ENCODE measurements at places on chromosomes 5 and 9.
A peak's percentile ranks its signal among the peaks of the same experiment; 100 is the strongest.

DNA sequence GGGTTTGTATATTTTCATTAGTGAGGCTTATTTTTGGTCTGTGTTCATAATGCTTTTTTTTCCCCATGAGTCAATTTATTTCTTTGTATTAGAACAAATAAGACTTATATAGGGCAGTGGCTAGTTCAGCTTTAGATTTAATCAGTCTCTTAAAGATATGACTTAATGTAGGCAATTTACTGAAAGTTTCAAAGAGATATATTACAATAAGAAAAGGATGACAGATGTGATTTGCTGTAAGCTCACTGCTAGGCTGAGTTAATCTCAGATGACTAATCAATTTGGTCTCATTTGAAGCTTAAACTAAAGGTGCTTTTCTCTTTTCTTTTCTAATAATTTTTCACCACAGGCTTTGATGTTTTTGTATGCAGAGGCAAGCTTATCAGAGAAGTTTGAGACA, 291.8 kb upstream of the DAP start:
- no peak for DNase-seq

DNA sequence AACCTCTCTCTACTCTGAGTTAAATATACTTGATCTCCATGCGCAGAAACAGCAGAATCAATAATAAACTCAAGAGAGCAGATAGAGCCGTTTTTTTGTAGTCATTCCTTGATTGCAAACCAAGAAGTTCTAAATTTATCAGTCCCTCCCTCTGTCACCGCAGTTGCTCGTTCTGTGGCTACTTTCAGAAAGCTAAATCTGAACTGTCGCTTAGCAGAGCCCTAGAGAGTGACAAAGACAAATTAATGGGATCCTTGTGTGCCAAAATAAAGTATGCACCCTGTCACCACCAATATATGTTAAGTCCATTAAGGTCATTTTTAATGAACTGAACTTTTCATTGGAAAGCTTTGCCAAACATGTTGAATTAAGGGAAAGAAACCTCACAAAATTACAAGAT, 218.3 kb downstream of the ADAMTSL1 start:
- no peak for DNase-seq

DNA sequence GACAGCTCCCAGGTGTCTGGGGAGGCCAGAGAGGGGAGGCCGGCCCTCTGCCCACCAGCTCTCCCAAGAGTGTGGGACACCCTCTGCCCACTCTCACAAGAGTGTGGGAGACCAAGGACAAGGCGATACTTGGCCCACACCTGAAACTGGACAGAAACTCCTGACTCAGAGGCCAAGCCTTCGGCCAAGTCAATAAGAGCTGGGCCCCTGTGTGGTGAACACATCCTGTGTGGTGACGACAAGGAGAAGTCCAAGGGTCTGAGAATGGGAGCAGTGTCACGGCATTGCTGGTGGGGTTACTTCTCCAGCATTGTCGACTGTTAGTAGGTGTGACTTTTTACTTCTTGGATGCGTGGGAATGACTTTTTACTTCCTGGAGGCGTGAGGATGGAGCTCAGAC, 14.6 kb upstream of the F2RL1 start:
- DNase-seq: no peak

DNA sequence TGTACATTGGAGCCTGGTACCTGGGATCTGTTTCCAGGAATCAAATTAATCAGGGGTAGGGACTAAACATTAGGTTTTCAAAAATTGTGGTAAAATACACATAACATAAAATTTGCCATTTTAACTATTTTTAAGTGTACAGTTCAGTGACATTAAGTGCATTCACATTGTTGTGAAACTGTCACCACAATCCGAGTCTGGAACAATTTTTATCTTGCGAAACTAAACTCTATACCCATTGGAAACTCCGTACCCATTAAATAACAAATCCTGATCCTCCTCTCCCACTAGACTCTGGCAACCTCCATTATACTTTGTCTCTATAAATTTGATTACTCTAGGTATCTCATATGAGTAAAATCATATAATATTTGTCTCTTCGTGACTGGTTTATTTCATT, 486.2 kb downstream of the GADD45G start:
- no peak for DNase-seq

- DNase-seq: peak; percentile 32
Measured at GRCh38 chr5:66113160-66113559, 30.9 kb upstream of the SREK1 start.

DNA sequence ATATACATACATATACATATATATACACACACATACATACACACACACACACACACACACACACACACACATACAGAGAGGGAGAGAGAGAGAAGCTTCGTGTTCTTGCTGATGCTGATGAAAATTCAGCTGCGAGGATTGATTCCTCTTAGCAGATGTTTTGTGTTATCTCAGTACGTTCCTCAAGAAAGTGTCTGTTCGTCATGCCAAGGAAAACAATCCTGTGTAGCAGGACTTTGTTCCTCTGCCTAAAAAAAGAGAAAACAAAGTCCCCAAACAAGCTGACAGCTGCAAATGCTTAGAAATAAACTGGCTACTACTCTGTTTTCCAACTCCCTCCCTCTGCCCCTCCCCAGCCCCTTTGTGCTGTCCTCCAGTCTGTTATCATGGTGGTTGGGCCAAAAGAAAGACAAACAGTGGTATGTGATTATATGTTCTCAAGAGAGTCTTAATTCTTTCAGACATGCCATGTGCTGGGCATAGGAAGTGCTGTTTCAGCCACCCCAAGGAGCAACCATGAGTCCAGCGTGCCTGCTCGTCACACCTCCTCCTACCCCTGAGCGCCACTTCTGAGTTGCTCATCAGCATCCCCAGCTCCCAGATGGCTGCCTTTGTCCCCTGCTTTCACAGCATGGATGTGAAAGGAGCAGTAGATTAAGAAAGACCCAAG, 71.5 kb upstream of the EQTN start:
- no peak for DNase-seq

GRCh38 chr5:134511796-134512660, 13.4 kb upstream of the JADE2 start:
- no peak for DNase-seq

DNA sequence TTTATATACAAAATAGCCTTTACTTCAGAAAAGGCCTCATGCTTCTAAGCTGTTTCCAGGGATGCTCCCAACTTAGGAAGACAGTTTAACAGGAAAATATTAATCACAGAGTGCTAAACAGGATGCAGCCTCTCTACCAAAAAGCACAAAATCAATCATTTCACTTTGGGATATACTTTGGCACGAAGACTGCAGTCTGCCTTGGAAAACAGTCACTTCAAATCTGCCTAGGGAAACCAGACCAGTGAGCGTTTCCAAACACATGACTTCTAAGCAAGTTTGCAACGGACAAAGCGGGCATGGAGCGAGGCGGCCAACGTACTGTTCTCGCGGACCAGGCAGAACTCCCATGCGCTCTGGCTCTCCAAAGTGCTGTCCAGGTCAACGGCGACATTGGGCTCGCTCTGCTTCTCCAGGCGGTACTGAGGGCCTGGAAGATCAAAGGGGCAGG, 201.0 kb downstream of the MAPKAP1 start:
- DNase-seq: no peak

DNA sequence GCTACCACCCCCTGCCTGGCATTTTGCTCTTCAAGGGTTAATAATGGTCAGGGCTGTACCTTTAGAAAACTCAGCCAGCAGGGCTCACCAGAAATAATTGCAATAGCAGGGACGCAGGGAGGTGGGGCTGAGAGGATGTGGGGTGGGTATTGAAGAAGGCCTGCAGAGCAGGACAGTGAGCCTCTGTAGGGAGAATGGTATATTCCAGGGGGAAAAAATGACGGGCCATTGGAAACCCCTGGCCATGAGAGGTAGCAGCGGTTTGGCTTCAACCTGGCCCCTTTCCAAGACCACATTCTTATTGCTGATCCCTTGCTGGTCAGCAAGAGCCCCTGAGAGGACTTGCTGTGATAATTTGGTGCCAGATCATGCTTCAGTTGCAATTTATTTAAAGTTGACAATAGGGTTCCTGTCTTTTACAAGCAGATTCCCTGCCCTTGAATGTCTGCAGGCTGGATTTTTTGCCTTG, 36.7 kb upstream of the CTNNA1 start:
- no peak for DNase-seq

GRCh38 chr9:2132484-2133082, 117.4 kb downstream of the SMARCA2 start:
- DNase-seq: peak; percentile 44

DNA sequence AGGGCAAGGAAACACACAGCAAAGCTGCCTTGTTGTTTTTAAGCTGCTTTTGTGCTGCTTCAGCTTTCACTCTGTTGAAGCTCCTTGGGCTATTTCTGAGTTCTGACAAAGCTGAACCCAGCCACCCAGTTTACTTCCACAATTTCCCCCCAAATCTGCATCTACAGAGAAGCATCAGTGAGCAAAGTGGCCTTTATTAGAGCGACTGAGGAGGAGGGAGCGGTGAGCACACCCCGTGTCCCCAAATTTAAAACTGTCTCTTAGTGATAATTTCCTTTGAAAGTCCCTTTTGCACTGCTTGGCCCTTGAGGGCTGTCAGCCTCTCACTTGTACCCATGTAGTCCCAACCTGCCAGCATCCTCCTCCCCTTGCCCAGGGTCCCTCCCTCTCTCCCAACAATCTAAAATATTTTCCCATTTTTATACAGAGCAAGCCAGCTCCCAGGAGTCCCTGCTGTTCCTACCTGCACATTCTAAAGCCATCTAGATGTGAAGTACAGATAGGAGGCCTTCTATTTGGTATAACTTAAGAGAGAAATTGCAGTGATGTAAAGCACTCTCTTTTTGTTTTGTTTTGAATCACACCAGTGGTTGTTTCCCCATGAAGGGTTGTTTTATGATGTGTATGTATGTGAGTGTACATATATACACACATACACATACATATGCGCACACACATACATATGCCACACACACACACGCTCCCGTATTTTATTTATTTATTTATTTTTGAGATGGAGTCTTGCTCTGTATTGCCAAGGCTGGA, 313.5 kb downstream of the TLE4 start:
- DNase-seq: no peak

DNA sequence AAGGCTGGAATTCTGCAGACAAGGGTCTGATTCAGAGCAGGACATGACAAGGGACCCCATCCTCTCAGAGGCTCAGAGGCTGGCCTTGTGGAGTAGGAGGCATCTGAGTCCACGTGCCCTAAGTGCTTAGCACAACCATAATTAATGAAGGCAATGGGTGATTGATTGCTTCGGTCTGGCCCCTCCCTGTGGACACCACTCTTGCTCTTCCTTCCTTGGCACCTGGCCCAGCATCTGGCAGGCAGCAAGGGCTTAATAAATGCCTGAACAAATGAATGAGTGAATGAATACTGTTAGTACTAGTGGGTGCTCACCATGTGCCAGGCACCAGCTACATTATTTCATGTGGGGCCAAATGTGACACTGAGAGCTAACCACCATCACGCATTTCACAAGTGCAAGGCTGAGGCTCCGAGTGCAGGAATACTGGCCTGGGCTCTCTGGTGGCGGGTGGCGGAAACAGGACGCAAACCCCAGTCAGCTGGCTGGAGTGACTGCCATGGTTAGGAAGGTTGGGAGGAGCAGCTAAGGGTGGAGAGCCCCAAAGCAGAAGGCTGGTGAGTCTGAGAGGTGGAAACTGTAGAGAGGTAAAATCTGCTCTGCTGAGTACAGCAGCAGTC, 53.6 kb downstream of the ASS1 start:
- DNase-seq: no peak

DNA sequence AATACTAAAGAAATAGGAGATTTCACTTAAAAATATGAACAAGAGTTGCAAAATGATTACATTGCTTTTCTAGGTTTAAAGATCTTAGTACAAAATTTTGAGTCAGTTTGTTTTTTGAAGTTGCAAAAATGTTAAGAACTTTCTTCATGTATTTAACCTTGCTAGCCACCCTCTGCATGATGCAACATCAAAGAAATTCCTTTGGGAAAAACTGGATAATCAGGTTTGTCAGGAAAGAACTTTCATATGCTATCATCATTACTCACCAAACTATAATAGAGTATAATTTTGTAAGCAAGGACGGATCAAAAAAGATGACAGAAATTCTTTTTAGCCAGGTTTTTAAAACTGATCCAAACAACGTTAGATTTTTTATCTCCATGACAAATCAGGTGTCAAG, 116.9 kb upstream of the MRPS30 start:
- DNase-seq: no peak

- DNase-seq: no peak
Measured at GRCh38 chr5:37665272-37665671, 174.6 kb downstream of the GDNF start.

GRCh38 chr5:27008604-27009539, 29.5 kb downstream of the CDH9 start:
- no peak for DNase-seq

DNA sequence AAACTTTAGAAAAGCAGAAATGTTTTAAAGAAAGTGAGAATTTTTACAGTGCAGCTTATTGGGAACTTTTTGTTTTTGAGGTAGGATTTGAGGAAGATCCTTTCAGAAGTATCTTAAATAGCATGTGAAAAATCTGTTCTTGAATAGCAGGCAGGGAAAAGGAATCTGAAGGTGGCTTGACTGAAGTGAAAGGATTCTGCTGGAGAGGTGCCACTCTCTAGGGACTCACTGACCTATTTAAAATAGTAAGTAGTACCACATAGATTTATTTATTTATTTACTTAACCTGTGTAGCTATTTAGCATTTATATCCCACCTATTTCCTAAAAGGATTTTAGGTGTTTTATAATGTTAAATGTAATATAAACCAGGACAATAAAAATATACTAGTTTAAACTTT, 69.1 kb downstream of the NIPBL start:
- DNase-seq: no peak

DNA sequence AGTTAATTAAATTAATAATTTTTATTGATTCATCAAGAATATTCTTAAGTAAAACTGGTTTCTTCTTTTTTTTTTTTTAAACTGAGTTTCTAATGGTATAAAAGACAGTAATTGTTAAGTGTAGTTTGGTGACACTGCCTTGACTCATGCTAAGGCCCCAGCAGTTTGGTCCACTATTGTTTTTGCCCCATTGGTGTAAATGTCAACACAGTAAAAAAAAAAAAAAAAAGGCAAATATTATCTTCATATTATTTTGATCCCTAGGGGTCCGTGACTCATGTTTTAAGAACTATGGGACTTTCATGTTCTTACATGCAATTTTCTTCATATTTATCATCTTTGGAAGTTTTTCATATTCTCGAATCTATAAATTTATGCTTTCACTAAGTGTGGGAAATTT, 29.2 kb upstream of the JAK2 start:
- no peak for DNase-seq

- DNase-seq: no peak
Measured at GRCh38 chr9:71795097-71795813, 26.9 kb upstream of the CEMIP2 start.

DNA sequence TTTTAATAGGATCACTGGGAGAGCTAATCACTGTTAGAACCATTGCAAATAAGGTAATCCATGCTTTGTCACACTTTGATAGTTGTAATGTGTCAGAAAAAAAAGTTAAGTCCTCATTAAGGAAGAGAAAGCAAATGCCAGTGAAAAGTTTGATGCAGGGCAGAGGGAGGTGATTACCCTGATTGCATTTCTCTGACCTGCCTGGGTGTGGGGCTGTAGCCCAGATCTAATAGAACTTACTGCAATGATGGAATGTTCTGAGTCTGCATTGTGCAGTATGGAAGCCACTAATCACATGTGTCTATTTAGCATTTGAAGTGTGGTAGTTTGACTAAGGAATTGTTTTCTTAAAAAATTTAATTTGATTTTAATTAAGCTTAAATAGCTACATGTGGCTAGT, 202.7 kb downstream of the ATP10B start:
- peak; percentile 39 for DNase-seq

Measured in suppressor macrophage treated with lipopolysaccharide for 1 hour (primary cell).